ENCODE measurements at places on chromosomes 12 and 14.

GRCh38 chr14:69268223-69268622 is 8.3 kb downstream of the GALNT16 start:
- DNase-seq: no peak

DNA sequence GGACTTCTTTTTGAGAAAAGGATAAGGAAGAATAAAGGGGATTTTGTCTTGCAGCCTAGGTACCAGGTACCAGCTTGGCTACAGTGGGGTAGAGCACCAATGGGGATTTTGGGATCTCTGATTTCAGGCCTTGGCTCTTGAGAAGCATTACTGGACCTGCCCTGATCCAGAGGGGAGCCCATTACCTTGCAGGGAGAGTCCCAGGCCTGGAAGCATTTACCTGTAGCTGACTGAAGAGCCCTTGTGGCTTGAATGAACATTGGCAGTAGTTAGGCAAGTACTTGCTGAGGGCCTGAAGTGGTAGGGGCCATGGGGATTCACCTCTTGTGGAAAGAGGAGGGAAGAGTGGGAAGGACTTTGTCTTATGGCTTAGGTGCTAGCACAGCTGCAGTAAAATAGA is 308.2 kb upstream of the FBXO33 start:
- no peak for DNase-seq

DNA sequence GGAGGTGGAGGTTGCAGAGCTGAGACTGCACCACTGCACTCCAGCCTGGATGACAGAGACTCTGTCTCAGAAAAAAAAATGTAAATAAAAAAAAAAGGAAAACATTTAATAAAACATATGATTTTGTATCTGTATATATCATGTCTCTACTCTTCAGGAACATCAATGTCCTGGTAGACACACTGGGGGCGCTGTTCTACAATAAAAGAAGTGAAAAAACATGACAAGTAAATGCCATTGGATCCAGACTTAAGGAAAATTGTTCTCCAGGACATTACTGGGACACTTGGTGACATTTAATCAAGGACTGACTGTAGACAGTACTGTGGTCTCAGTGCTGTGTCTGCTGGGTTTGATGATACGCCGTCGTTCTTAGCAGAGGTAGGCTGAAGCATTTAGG is 15.5 kb upstream of the KLC1 start:
- no peak for DNase-seq

DNA sequence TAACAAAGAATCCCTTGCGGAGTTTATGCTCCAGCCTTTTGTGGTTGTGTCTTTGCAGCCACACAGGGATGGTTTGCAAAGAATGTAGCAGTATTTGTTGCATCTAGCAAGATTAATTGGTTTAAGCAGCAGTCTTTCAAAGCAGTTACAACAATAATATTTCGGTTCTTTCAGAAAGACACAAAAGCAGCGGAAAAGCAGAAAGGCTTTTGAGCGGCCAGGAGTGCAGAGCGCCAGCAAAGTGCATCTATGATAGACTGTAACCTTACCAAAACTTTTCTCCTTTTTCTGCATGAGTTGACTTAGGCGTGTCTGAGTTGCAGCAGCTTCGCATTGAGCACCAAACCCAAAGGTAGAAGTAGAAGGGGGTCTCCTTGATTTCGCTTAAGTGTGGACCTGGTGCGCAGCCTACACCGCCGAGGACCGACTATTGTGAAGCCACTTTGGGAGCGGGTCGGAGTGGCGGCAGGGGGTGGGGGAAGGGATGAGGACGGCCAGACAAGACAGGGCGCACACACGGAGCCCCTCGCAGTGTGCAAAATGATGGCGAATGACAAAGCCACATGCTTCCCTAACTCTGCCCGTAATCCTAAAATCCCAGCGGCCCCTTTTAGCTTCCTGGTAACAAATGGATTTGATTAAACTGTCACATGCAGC is 1.2 kb downstream of the LMO3 start:
- DNase-seq: no peak

DNA sequence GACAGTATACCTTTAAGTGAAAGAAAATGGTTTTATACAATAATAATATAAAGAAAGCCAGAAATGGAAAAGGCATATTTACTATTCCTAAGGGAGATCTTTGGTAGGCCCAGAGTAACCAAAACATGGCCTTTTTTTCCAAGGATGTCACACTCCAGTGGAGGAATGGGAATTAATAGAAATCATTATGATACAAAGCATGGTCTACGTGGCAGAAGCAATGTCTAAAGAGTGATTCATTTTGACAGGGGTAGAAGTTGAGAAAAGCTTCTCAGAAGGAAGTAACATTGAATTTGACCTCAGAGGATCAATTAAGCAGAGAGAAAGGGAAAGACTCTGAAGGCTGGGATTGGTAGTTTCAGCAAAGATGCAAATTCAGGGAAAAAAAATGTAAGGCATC is 208.6 kb downstream of the BTG1 start:
- no peak for DNase-seq

GRCh38 chr12:16608946-16609539 is 3.1 kb upstream of the LMO3 start:
- no peak for DNase-seq

DNA sequence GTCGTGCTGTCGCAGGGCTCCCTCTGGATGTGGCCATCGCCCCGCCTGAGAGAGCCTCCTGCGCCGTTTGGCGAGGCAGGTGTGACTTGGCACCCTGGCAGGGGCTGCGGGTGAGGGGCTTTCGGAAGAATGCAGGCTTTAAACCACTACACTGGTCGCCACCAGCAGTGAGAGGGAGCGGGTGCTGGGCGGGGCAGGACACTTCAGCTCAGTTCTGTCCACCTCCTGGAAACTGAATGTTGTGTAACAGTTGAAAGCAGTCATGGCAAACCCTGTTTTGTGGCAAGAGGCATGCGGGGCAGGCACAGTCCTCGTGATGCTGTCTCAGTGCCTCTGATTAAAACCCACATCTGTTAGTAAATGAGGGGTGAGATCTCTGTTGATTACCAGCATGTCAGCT is 55.9 kb downstream of the AACS start:
- DNase-seq: no peak

DNA sequence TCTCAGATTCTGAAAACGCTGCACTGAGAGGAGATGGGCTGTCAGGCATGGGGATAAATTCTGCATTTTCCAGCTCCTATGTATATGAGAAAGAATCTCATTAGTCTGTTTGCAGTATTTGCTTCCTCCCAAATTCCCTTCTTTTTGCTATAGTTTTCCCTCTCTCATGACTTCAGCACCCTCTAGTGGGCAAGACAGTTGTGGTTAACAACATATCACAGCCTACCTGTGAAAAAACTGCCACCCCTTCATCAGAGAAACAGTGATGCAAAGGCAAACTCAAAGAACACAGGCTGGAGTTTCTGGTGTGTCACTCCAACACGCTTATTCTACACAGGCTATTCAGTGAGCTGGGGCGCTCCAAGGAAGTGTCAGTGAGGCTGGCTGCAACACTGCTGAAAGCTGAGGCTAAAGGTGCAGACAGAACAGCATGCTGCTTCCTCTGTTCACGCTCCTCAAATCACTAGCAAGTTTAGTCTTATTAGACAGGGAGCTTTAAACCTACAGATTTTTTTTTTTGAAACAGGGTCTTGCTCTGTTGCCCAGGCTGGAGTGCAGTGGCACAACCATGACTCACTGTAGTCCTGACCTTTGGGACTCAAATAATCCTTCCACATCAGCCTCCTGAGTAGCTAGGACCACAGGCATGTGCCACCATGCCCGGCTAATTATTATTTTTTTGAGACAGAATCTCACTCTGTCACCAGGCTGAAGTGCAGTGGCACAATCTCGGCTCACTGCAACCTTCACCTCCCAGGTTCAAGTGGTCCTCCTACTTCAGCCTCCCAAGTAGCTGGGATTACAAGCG is 19.3 kb downstream of the ZC2HC1C start:
- DNase-seq: no peak

DNA sequence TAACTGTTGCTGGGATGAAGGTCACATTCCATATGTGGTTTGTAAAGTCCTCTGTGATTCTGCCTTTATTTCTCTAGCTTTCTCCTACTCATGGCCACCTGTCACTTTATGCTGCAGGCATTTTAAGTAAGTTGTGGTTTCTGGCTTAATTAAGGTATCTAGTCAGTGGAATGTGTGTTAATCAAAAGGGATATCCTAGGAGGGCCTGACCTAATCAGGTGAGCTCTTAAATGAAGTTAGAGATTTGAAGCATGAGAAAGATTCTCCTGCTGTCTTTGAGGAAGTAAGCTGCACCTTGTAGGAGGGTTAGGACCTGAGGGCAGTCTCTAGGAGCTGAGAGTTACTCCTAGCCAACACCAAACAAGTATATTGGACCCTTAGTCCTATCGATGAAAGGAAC is 90.3 kb downstream of the ETNK1 start:
- DNase-seq: no peak

DNA sequence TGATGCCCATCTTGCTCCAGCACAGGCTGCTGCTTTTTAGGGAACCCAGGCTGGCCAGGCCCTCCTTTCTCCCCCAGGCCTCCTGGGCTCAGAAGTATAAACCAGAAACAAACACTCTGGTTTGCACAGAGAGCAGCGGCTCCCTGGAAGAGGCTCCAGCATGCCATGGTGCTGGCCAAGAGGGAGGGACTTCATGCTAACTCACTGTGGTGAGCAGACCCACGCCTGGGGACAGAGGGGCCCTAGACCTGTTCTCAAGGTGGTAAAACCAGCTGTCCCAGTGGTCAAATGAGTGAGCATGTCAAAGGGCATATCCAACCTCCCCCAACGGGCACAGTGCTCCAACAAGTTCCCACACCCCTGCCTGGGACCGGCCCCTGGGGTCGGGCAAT is 15.5 kb downstream of the BCL11B start:
- no peak for DNase-seq

DNA sequence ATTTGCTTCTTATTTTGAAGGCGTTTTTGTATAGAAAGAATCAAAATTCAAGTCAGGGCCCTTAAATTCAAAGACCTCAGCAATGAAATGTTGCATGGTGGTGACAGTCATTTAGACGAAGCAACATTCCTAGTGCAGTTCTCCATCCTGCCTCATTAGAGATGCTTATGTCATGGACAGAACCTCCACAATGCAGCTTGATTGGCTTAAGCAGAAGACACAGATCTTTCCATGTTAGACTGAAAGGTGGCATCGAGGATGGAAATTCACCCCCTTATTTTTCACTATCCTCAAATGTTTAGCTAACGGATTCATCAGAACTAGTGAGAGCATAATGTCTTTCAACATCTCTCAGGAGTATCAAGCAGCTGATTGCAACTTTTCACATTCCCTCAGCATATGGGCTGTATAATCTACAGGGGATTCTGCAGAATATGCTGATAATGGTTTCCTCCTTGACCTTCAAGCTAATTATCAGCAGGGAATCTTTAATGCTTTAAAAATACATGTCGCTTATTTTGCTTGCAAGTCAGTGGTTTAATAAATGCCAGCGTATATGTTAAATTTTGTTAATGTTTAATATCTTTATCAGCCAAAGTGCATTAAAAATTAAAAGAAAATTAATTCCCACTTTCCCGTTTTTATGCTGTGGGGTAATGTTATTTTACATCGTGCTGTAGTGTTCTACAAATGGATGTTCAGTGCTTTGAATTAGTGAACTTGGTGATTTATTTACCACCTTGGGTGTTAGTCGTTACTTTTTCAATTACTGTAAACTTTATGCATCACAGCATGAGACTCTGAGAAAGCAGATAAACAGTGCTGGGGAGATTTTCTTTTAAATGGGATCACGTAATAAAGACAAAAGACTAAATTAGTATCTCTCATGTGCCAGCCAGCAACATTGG is 12.8 kb upstream of the NRDE2 start:
- DNase-seq: no peak

GRCh38 chr14:20180486-20180885 is 10.2 kb upstream of the OR11G2 start:
- DNase-seq: no peak

DNA sequence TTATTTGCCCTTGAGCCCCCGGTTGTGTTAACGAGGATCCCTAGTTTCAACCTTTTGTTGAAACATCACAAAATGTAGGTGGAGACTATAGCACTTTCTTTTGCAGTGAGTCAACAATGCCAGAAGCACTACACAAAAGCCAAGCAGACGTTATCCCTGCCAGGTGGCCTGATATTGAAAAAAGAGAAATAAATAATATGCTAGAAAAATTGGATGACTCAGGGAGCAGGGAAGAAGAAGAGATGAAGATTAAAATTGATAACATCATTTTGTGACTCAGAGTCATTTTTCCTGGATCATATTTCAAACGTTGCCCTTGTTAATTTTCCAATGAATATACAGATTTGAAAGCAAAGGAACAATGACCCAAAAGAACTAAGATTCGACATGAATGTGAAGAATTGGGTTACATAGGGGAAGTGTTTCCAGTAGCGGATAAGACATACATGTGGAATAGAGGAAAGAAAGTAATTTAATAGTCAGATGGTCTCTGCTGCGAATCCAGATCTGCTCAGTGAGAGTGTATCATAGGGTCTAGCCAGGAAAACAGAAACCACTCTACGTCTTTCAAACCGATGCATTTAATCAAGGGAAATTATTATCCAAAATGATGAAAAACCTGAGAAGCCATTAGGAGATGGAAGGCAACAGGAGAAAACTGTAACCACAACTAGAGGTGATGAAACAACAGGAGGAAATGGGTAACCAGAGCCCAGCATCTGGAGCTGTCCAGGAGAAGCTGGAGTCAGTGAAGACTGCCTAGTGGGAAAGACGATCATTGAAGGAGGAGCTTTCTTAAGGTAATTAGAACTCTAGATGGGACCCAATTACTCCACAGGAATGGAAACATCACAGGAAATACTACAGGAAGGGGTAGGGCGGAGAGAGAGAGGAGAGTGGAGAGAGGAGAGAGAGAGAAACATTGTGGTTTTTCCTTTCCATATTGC is 57.9 kb downstream of the RERG start:
- DNase-seq: no peak

DNA sequence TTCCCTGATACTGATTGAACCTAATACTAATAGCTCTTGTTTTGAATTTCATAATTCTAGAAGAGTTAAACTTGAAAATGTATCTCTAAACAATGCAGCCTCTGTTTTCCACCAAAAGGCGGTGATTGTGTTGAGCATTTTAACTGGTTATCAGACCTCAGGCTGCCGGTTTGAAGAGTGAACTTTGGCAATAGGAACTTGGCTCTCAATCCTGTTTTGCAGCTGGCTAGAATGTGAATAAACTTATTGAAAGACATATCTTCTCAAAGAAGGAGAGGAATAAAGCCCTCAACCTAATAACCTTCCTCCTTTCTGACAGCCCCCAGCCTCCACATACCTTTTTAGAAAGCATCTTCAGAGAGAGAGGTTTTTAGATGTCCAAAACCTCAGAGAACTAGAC is 105.4 kb downstream of the SRGAP1 start:
- no peak for DNase-seq

- no peak for DNase-seq
Observed at GRCh38 chr12:4809013-4809448, 88.8 kb downstream of the GALNT8 start.

DNA sequence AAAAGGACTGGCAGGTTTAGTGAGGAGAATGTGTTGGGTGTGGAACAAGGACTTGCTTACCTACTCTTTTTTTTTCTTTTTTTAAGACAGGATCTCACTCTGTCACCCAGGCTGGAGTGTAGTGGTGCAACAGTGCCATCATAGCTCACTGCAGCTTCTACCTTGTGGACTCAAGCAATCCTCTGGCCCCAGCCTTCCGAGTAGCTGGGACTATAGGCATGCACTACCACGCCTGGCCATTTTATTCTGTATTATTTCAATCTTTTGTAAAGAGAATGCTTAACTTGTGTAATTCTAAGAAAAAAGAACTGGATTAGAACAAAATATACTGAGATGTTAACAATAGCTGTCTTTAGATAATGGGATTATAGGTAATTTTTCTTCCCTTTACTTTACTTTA is 1.9 kb upstream of the VRTN start:
- no peak for DNase-seq

GRCh38 chr12:79194595-79194994 is 330.0 kb downstream of the SYT1 start:
- no peak for DNase-seq

- DNase-seq: peak; percentile 14
Observed at GRCh38 chr12:126069549-126070165, 1004.4 kb downstream of the AACS start.
